Astrocyte (in vitro differentiated cells and primary cell): ENCODE measurements at places on chromosomes 6 and 20. TPM values are rescaled to one million over a fixed set of nuclear protein-coding genes. Genes with fewer than 3 reads are reported as not detected.

- H3K4me1 ChIP-seq = no peaks in the 10 kb centered on the region
- no peak overlapping the region for H3K4me3 ChIP-seq
- no peaks in the 10 kb centered on the region for H3K36me3 ChIP-seq
- no peak for DNase-seq
- no peaks in the 10 kb centered on the region for H3K27me3 ChIP-seq
Measured at GRCh38 chr6:40419377-40419776, 167.8 kb downstream of the LRFN2 start.

DNA sequence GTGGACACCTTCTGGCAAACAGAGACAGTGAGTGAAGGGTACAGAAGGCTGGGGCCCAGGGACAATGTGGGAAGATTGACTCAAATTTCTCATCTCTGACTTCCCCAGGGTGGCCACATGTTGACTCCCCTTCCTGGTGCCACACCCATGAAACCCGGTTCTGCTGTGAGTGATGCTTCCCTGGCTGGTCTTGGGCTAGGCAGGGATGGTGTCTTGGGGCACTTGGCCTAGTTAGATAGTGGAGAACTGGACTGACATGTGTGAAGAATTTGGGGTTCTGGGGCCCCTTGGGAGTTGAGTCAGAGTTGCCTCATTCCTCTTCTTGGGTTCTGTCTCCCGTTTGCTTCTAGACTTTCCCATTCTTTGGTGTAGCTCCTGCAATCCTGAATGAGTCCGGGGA, 34.2 kb downstream of the GSS start:
- H3K4me3 ChIP-seq = no peak overlapping the region
- no peak for DNase-seq
- H3K27me3 ChIP-seq = no peaks in the 10 kb centered on the region
- H3K4me1 ChIP-seq = peaks cover 7% of the 10 kb centered on the region
- peaks cover 4% of the 10 kb centered on the region for H3K36me3 ChIP-seq
- no peak overlapping the region for H3K27ac ChIP-seq

The NHLRC1 gene
- total RNA-seq = 0.29 TPM in 1 of 2 replicates, not detected in the other

The EMILIN3 gene
- 0.20 TPM in 1 of 2 replicates, not detected in the other for total RNA-seq

The RHAG gene
- not detected in 2 replicates for total RNA-seq
